Activated CD4-positive, alpha-beta T cell treated with anti-CD3 and anti-CD28 coated beads for 4 hours (primary cell): ENCODE measurements at places on chromosomes 16 and 17.

- no peak for DNase-seq
These were observed 377.6 kb downstream of the CPPED1 start for GRCh38 chr16:12426122-12426521.

GRCh38 chr16:27743963-27744362 lies 194.0 kb downstream of the KATNIP start:
- DNase-seq = no peak

GRCh38 chr16:84175350-84176081 lies 11.3 kb downstream of the TAF1C start:
- peak; percentile 53 for DNase-seq

- peak; percentile 22 for DNase-seq
These were observed 3.2 kb downstream of the ACSF3 start for GRCh38 chr16:89096768-89097391.

DNA sequence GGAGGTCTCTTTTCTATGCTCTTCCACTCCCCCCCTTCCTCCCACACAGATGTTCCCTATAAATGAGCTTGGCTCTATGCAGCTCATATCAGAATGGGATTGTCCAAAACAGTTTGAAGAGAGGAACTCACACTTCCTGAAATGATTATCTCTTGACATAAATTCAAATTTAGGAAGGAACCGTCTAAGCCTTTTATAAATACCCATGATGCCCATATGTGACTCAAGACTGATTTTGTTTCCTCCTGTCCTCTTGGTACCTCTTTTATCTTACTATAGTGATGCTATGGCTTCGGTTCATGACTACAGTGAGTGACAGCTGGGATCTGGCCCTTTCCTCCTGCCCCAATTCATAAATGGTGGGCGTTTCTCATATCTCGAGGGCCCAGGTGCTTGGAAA lies 16.6 kb upstream of the TERF2 start:
- DNase-seq = no peak

DNA sequence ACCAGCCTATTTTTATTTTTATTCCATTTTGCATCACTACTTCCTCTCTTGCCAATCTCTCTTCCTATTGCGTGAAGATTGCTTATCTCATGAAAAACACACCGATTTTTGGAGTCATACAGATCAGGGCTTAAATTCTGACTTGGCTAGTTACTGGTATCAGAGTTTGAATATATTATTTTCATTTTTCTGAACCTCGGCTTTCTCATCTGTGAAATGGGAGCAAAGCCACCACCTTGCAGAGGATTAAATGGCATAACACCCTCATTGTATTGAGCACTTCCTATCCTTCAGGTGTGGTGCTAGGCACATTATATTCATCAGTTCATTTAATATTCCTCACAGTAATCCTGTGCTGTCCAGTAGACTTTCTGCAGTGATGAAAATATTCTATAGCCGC lies 208.8 kb downstream of the HAPSTR1 start:
- DNase-seq = no peak

GRCh38 chr16:11629071-11630030 lies 38.9 kb upstream of the SNN start:
- no peak for DNase-seq

GRCh38 chr17:68435876-68436842 lies 21.1 kb downstream of the WIPI1 start:
- peak; percentile 89 for DNase-seq

DNA sequence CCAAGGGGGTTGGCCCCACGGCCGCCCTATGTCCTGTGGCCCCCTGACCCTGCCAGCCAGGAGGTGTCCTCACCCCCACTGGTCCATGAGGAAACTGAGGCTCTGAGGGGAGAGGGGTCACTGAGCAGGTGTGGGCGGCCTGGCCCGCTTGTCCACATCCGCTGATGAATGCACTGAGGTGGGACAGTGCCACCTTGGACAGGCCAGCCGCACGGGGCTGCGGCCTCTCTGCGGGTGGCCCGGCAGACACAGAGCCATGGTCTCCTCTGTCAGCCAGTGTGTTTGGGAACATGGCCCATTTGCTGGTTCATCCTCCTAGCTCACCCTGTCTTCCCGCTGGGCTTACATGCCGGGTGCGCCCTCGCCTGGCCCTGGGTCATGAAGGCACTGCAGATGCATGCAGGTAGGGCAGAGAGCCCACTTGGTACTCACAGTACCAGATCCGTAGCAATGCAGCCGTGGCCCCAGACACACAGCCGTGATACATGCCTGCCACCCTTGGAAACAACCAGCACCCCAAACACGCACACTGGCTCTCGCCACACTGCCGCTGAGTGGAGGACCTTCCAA lies 93.9 kb downstream of the ENGASE start:
- DNase-seq = no peak

- no peak for DNase-seq
These were observed 14.5 kb downstream of the TSPOAP1 start for GRCh38 chr17:58313815-58314705.

- DNase-seq = no peak
These were observed 140.3 kb downstream of the ASIC2 start for GRCh38 chr17:33152783-33153182.
